ENCODE measurements at places on chromosomes 2 and 18.

- no peak for DNase-seq
Measured at GRCh38 chr2:16862471-16862870, 196.8 kb upstream of the CYRIA start.

DNA sequence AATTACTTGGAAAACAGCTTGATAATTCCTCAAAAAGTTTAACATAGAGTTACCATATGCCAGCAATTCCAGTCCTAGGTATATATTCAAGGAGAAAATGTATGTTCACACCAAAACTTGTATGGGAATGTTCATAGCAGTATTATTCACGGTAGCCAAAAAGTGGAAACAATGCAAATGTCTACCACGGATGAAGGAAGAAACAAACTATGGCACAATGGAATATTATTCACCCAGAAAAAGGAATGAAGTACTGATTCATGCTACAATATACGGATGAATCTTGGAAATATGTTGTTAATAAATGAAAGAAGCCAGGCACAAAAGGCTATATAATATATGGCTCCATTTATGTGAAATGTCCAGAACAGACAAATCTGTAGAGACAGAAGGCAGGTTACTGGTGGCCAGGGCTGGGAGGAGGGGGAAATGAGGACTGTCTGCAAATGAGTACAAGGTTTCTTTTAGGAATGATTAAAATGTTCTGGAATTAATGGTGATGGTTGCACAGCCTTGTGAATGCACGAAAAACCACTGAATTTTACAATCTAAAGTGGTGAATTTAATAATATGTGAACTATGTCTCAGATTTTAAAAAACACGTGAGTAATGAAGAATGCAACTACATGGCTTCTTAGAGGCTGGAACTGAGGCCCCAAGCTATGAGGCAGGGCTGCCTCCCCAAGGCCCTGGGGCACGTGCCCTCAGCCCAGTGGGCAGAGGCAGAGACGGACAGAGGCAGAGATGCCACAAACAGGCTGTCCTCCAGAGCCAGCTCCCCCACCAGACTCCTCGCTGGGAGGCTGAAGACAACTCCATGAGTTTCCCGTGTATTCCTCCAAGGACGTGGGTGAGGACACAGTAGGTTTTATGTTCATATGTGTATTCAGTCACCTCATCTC, 5.0 kb downstream of the LIMS2 start:
- peak; percentile 70 for DNase-seq

DNA sequence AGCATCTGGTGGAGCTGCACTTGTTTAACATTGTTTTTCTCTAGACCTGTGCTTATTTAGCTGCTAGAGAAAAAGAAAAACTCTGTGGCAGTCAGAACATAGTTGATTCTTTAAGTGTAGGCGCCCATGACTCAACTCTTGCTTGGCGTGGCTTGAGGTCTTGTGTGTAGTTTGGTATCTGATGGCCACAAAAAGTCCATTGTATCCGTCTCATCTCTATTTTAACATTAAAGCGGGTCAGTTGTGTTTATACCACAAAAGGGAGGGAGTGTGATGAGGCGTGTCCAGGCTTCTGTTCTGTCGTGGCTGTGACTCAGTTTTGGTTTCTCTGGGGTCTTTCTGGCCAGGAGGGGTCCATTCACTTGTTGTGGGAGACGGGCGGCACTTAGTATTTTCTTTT, 24.2 kb upstream of the UGT1A8 start:
- DNase-seq = no peak

- DNase-seq = no peak
Measured at GRCh38 chr2:228602288-228602687, 420.8 kb upstream of the SPHKAP start.

- DNase-seq = no peak
Measured at GRCh38 chr2:23806665-23807249, 120.2 kb downstream of the ATAD2B start.

DNA sequence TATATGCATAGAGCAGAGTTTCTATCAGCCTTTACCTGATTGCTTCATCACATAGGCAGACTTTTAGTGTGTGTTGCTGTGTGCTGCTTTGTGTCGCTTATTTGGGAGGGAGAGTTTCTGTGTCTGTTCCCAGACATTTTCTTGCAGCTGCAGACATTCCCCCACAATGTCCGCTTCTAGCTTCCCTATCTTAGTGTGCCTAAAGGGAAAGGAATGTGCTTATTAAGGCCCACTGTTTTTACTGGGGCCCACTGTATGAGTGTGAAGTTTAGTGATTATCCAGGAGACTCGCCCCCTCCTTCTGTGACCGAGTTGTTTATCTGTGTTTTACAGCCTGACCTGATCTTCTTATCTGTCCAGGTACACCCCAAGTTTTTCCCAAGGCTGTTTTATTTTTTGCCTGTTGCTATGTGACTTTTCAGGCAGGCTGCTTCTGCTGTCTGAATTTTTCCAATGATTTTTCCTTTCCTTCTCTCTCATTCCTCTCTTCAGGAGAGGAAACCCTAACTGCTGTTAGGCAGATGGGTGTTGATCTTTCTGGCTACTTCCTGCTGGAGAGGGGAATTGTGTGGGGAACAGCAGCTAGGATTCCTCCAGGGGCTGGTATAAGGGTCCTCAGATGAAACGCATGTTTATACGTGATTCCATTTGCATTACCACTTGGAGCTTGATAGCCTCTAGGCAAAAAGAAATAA, 47.6 kb downstream of the STK17B start:
- no peak for DNase-seq

DNA sequence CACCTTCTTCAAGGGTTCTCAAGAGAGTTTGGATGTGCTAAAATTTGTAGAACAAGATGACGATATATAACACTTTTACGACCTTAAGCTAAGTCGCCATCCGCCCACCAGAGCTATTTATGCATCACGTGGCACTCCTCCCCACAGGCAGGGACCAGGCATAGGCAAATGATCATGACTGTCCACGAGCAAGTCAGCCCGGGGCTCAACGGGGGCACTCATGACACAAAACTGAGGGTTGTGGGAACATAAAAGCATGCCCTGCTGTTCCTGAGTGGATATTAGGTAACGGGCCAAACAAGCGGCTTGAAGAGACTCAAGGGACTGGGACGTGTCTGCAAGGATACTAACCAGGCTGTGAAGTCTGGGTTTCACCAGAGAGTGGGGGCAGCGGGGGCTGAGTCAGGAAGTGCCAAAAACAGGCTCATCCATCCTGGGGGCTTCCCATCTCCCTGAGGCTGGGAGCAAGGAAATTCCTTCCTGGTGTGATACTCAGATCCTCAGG, 58.1 kb downstream of the FAM178B start:
- DNase-seq = no peak

GRCh38 chr2:229861431-229861830, 60.4 kb downstream of the TRIP12 start:
- DNase-seq = no peak

Data from coronary artery (tissue), 2 donors.